CD4-positive, alpha-beta T cell (primary cell): ENCODE measurements at places on chromosomes 16 and 17.

- no peak for DNase-seq
These were observed 10.0 kb downstream of the ZNF668 start for GRCh38 chr16:31063843-31064611.

DNA sequence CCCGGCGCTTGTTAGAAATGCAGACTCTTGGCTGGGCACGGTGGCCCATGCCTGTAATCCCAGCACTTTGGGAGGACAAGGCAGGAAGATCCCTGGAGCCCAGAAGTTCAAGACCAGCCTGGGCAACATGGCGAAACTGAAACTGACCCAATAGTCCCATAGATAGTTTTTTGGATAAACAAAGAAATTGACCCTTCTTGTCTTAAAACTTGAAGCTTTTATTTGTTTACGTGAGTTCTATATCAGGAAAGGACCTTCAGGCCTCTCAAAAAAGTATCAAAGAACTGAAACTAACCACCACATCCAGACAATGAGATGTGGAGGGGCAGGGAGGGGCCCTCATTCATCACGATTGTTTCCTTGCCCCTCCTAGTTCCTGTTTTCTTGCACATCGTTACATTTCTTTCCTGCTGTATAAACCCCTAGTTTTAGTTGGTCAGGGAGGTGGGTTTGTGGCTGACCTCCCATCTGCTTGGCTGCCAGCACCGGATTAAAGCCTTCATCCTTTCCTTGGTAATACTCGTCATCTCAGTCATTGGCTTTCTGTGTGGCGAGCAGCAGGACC lies 29.9 kb upstream of the PRM1 start:
- DNase-seq = no peak

DNA sequence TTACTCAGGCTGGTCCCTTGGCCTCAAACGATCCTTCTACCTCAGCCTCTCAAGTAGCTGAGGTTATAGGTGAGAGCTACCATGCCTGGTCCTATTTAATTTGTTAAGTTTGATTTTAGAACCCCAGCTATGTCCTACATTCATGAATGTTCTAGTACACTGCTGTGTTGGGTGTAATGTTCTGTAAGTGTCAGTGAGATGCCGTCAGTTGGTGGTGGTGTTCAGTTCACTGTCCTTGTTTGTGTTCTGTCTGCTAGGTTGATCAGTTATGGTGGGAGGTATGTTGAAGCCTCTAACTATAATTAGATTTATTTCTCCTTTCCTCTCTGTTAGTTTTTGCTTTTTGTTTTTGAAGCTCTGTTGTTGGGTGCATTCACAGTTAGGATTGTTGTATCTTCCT lies 8.3 kb downstream of the IST1 start:
- no peak for DNase-seq

DNA sequence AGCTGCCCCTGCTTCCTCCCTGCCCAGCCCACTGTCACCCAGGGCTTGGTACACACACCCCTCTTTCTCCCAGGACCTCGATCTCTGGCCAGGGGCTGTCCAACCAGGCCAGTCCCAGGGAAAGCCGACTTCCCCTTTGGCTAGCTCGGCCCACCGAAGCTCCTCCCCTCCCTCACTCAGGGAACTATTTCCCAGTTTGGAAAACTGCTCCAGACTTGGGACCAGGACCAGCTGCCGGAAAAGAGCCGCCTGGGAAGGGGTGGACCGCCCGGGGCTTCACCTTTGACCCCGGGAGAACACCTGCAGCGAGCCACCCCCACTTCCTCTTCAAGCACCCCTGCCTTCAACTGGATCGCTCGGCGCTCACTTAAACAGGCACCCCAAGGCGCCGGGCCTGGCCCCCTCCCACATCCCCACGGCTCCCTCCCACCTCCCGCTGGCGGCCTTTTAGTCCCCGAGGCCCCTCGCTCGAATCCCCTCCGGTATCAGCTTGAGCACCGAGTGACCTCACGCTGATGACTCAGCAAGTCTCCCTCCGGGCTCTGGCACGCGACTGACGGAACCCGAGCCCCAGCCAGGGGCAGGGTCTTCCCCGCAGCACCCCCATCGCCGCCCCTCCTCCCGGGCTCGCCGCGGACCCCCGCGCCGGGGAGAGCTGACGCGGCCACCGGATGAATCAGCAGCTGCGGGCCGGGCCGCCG lies 934 bp downstream of the MAFG start:
- DNase-seq = peak; percentile 45

GRCh38 chr16:8961811-8962390 lies 1.8 kb downstream of the USP7 start:
- no peak for DNase-seq

DNA sequence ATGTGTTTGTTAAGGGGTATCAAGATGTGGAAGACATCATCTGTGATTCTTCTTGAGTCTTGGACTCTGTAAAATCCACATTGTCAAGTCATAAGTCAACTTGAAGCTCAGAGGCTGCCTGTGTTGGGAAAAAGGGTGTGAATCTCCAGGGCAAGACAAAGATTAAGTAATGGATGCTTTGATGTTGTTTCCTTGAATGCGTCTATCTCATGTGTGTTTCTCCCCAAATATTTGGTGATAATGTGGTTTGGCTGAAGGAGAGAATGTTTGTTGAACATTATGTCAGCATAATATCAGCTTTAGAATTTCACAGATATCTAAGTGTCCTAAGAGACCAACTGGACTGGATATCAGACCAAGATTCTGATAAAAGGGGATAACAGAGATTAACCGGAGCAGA lies 24.1 kb upstream of the KCNJ16 start:
- DNase-seq = no peak

- DNase-seq = no peak
These were observed 181.6 kb upstream of the C17orf78 start for GRCh38 chr17:37194208-37194607.

GRCh38 chr16:55341681-55342080 lies 17.7 kb downstream of the IRX6 start:
- no peak for DNase-seq

GRCh38 chr17:16129441-16130205 lies 85.7 kb downstream of the NCOR1 start:
- DNase-seq = no peak

- no peak for DNase-seq
These were observed 3.1 kb upstream of the TPPP3 start for GRCh38 chr16:67396159-67397035.

GRCh38 chr17:20938244-20938643 lies 104.6 kb downstream of the USP22 start:
- no peak for DNase-seq

- DNase-seq = no peak
These were observed 58.8 kb upstream of the TAC4 start for GRCh38 chr17:49906531-49907136.

GRCh38 chr17:64064331-64064730 lies 43.9 kb upstream of the ICAM2 start:
- DNase-seq = no peak

- DNase-seq = peak; percentile 7
These were observed 514 bp downstream of the UBFD1 start for GRCh38 chr16:23557779-23558702.

DNA sequence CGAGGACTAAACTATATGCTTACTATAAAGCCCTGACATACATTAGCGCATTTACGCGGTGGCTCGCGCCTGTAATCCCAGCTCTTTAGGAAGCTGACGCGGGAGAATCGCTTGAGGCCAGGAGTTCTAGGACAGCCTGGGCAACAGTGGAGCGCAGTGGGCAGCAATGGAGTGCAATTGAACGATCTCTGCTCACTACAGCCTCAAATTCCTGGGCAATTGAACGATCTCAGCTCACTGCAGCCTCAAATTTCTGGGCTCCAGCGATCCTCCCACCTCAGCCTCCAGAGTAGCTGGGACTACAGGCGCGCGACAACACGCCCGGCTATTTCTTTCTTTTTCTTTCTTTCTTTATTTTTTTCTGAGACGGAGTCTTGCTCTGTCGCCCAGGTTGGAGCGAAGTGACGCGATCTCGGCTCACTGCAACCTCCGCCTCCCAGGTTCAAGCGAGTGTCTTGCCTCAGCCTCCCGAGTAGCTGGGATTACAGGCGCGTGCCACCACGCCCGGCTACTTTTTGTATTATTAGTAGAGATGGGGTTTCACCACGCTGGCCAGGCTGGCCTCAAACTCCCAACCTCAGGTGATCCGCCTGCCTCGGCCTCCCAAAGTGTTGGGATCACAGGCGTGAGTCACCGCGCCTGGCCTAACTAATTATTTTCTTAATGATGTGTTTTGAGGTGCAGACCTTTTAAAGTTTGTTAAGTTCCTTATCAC lies 506 bp upstream of the COG7 start:
- no peak for DNase-seq

DNA sequence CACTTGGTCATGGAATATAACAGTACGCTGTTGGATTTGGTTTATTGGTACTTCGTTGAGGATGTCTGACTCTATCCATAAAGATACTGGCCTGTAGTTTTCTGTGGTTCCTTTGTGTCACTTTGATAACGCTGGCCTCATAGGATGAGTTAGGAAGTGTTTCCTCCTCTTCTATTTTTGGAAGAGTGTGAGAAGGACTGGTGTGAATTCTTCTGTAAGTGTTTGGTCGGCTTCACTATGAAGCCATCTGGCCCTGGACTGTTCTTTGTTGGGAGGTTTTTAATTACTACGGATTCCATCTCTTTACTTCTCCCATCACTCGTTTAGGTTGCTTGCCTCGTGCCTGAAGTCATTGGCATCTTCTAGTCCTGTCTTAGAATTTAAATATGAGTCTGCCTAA lies 117.3 kb downstream of the OR1D5 start:
- no peak for DNase-seq

GRCh38 chr16:85981826-85982562 lies 83.0 kb downstream of the IRF8 start:
- DNase-seq = no peak
